Stimulated activated CD4-positive, alpha-beta T cell treated with anti-CD3 and anti-CD28 coated beads, Interleukin-12 subunit alpha, Interleukin-12 subunit beta, amount 100 ng/mL, for 48 hours (primary cell): ENCODE measurements at places on chromosomes 6 and 20.

- no peak for DNase-seq
These were observed 462.6 kb downstream of the HDGFL1 start for GRCh38 chr6:23031986-23032385.

GRCh38 chr6:121780325-121781321 is 345.2 kb downstream of the GJA1 start:
- no peak for DNase-seq

- DNase-seq: no peak
These were observed 7.8 kb upstream of the BPIFB6 start for GRCh38 chr20:33023439-33024242.

DNA sequence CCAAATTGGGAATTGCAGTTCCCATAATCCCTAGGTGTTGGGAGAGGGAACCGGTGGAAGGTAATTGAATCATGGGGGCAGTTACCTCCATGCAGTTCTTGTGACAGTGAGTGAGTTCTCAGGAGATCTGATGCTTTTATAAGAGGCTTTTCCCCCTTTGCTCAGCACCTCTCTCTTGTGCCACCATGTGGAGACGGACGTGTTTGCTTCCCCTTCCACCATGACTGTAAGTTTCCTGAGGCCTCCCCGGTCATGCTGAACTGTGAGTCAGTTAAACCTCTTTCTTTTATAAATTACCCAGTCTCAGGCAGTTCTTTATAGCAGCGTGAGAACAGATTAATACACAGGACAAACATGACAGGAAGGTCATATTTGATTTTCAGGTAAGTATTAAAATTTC is 25.3 kb upstream of the HECA start:
- DNase-seq: peak; percentile 46
